ENCODE measurements at places on chromosomes 3 and 15.

DNA sequence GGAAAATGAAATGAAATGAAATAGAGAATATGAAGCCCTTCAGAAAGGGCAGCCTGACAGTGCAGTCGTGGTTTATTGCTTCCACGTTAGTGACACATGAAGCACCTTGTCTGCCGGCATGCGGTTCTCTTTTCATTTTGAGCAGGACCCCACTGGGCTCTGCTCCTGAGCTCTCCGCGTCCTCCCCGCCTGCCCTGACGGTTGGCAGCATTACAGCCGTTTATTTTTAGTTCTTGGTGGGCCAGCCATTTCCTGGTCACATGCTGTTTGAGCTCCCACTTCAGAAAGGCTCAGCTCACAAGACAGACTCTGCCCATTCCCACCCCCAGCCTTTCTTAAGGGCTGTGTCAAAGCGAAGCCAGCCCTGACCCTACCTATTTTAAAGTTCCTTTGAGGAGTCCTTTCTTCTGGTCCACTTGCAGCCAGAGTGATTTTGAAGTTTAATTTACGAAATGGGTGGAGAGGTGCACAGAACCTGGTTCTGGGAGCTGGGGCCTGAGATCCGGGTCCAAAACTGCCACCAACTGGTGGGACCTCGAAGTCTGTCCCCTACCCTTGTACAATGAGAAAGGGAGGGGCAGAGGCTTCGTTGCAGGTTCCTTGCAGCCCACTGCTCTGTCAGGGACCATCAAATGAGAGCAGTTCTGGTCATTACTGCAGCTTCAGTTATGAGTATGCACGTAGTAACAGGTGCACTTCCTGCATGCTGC, 60.1 kb downstream of the MGLL start:
- DNase-seq: no peak

- DNase-seq: no peak
Measured at GRCh38 chr3:125136515-125136914, 76.0 kb downstream of the SLC12A8 start.

GRCh38 chr3:125324341-125324740, 50.8 kb downstream of the ZNF148 start:
- DNase-seq: no peak

DNA sequence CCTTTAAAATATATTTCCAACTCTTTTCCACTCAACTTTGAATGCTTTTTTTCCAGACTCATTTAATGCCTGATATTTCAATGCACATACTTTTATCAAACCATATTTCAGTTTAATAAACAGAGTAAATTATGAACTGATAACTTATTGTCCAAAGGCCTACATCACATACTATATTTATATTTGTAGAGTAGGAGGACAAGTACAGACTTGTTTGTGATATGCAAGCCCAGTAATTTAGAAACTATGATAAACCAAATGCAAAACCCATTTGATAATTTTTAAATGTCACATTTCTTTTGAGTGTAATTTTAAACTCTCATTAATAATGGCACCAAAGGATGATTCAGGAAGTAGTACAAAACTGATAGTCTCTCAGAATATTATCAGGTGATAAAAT, 3.3 kb downstream of the RFX7 start:
- DNase-seq: no peak

- peak; percentile 93 for DNase-seq
Measured at GRCh38 chr3:111850537-111850936, 8.5 kb upstream of the PHLDB2 start.

DNA sequence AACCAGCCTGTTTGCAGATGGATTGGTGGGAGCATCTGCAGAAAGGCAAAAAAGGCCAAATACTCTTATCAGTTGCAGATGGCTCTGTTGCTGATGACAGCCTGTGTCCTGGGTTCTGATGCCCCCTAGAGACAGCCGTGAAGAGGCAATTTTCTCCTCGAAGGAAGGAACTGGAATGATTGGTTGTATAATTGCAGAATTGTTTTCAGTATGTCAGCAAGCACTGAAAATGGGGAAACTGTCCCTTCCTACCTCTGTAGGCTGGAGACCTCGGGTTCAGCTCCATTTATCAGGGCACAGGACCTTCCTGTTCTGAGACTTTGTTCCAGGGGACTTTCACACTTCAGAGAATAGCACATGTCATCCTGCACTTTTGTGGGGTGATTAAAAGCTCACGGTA, 103.0 kb downstream of the PGPEP1L start:
- DNase-seq: peak; percentile 67

GRCh38 chr15:89928421-89928820, 15.7 kb upstream of the ARPIN start:
- DNase-seq: no peak

GRCh38 chr3:49351521-49352011, 6.6 kb downstream of the GPX1 start:
- peak; percentile 75 for DNase-seq

GRCh38 chr15:71109130-71109529, 6.1 kb upstream of the THSD4 start:
- DNase-seq: peak; percentile 59

GRCh38 chr3:177196456-177197040, 734 bp downstream of the TBL1XR1 start:
- peak; percentile 73 for DNase-seq

GRCh38 chr15:58221591-58222241, 83.5 kb downstream of the AQP9 start:
- DNase-seq: peak; percentile 28

DNA sequence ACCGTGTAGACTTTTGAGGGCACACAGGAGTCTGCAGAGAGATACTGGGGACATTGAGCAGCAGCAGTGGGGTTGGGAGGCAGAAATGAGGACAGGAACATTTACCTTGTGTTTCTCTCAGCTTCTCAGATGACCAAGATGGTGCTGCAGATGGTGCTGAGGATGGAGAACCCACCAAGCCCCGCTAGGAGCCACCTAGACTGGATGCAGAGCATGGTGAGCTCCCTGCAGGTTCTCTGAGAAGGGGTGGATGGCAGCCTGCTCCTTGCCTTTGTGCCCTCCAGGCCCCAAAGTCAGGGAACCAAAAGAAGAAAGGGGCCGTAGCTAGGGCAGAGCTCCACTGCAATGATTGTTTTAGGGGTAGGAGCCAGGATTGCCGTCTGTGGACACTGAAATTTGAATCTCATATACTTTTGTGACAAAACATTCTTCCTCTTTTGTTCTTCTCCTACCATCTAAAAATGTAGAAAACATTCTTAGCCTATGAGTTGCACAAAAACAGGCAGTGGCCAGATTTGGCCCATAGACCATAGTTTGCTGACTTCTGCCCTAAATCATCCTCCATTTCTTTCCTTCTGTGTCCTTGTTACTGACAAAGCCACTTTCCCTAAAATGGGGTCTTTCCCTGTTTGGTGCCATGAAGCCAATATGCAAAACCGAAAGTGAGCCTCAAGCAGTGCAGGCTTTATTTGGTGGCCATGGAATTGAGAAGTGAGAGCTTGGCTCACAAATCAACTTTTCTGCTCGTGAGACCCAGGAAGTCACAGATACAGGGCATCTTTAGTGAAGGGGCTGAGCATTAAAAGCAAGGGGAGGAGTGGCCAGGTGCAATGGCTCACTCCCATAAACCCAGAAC, 11.9 kb upstream of the MUC20 start:
- DNase-seq: no peak

GRCh38 chr15:62928242-62928999, 114.1 kb upstream of the TPM1 start:
- DNase-seq: peak; percentile 98

GRCh38 chr15:68990231-68990991, 24.1 kb upstream of the NOX5 start:
- no peak for DNase-seq

- DNase-seq: no peak
Measured at GRCh38 chr15:95329362-95329761, 1001.1 kb upstream of the NR2F2 start.

- peak; percentile 44 for DNase-seq
Measured at GRCh38 chr3:47323431-47324277, 40.9 kb downstream of the KLHL18 start.

- DNase-seq: no peak
Measured at GRCh38 chr3:10292505-10293419, at the start of gene GHRL. Gene GHRL, minus strand, starts transcription at chr3:10292947. Its CDS starts 2,767 bp downstream, at chr3:10290180.

DNA sequence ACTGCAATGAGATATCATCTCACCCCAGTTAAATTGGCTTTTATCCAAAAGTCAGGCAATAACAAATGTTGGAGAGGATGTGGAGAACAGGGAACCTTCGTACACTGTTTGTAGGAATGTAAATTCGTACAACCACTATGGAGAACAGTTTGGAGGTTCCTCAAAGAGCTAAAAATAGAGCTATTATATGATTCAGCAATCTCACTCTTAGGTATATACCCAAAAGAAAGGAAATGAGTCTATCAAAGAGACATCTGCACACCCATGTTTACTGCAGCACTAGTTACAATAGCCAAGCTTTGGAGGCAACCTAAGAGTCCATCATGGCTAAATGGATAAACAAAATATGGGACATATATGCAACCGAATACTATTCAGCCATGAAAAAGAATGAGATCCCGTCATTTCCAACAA, 68.0 kb upstream of the HES1 start:
- peak; percentile 88 for DNase-seq

GRCh38 chr3:115999001-115999585, 375.8 kb downstream of the GAP43 start:
- no peak for DNase-seq

Measured in M059J (cell line).